Lower lobe of right lung (tissue), 2 donors: ENCODE measurements at places on chromosomes 5 and 9.

DNA sequence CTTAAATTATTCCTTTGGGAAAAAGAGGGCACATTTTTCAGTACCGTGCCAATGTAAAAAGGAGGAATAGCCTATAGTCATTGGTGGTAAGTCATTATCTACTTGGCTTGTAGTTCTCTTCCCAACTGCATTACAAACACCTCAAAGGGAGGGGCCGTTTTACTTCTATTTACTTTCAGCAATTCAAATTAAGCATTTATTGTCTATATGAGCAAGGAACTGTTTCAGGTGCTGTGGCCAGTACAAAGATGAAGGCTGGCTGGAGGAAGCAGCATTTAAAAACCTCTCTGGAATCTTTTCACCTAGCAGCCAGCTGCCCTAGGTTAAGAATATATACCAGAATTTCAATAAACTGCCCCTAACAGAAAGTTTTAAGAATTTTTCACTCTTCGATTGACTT is 48.9 kb downstream of the SEMA6A start:
- no peak for DNase-seq

- no peak for DNase-seq
These were observed 237.5 kb upstream of the ADRA1B start for GRCh38 chr5:159678657-159679392.

- DNase-seq, result peak; percentile 47
These were observed 2.1 kb downstream of the CCNO start for GRCh38 chr5:55231029-55231918.

GRCh38 chr9:130997925-130998596 is 10.9 kb upstream of the LAMC3 start:
- peak; percentile 61 for DNase-seq

DNA sequence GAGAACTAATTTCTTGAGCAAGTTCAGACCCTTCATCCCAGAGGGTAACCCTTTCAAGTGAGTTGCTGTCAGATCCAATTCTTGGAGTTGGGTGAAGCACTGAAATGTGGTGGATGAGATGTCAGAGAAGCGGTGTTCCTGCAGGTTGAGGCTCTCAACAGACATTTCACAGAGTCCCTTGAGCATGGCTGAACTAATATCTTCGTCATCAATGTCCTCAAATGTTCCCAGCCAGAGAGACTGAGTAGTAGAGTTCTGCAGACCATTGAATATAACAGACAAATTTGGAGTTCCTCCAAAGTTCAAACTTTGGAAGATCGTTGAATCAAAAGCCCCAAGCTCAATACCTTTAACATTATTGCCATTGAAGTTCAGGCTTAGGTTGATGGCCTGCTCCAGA is 12.7 kb downstream of the CD180 start:
- no peak for DNase-seq

GRCh38 chr9:9585920-9586319 is 1026.9 kb downstream of the PTPRD start:
- DNase-seq, result no peak

DNA sequence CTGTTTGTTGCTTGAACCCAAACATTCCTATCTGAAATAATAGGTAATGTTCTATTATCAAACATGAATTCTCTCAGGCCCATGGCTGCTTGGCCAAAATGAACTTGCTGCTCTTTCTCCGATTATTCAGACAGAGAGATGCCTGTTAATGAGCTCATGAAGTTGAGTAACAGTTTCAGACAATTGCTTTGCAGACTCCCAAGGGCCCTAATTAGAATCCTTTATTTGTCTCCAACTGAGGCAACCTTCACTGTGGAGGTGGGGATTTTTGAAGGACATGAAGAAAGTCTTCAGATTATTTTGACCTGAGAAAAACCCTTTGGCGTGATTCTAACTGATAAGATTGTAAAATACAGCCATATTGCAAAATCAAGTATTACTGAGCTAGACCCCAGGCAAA is 466.7 kb downstream of the NFIB start:
- no peak for DNase-seq

- no peak for DNase-seq
These were observed 155.8 kb downstream of the DRD1 start for GRCh38 chr5:175288048-175288621.

- DNase-seq, result no peak
These were observed 769.6 kb upstream of the C9orf72 start for GRCh38 chr9:28342815-28343338.

DNA sequence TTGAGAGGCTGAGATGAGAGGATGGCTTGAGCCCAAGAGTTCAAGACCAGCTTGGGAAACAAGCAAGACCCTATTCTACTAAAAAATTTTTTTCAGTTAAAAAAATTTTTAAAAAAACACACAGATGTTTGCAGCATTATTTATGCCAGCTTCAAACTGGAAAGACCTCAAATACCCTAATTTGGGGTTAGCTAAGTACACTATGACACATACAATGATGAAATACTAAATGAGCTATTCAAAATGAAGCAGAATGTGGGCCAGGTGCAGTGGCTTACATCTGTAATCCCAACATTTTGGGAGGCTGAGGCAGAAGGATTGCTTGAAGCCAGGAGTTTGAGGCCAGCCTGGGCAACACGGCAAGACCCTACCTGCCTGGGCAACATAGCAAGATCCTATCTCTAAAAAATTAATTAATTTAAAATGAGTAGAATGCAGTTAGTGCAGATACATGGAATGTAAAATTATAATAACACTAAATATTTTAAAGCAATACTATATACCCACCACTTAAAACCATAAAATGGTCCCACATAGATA is 44.9 kb downstream of the LHFPL2 start:
- DNase-seq, result no peak

DNA sequence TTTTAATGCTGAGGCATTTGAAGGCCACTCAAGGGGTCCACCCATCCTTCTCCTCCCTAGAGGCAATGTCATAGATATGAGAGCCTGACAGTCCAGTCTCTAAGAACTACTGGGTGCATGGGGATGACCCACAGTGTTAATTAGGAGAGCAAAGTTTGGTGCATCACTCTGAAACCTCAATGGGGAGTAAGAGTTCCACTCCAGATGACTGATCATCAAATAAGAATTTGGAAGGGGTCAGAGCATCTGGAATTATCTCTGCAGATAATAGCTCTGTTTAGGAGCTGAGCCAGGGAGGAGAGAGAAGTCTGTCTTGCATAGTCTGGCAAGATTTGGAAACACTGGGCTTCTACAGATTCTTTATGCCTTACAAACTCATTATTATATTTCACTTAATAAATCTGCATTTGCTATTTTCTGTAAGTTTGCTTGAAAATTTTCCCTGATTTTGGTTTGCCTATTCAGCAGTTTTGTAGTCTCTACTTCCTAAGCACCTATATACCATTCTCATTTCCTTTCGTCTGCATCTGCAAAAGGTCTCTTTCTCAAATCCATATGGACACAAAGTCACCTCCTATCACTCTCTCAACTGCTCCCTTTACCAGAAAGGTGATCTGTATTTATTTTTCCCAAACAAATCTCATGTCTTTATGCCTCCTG is 27.7 kb downstream of the FGF10 start:
- no peak for DNase-seq

GRCh38 chr9:438961-439768 is 224.5 kb downstream of the DOCK8 start:
- DNase-seq, result no peak

DNA sequence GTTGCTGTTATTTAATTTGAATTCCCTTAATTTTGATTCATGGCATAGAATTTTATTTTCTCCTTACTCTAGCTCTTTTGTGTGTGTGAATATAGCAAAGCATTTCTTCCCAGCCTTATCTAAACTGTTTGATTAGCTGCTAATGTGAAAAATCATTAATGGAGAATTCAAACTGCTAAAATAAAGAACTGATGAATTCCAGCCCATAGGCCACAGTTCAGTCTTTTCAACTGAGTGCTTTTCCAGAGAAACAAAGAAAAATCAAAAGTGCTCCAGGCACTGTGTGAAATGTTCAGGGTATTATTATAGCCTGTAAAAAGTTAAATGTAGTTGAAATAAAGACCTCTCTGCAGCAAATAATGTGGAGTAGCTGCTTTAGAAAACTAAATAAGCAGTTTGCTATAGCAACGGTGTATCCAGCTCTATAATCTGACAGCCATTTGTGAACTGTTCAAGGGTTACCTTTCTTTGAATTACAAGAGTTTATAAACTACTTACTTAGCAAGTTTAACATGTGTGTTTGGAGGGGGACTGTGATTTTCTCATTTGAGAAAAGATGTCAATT is 123.8 kb downstream of the GIN1 start:
- no peak for DNase-seq

GRCh38 chr5:55530669-55531068 is 4.1 kb downstream of the PLPP1 start:
- no peak for DNase-seq

GRCh38 chr9:85483208-85483607 is 258.5 kb downstream of the AGTPBP1 start:
- DNase-seq, result no peak

DNA sequence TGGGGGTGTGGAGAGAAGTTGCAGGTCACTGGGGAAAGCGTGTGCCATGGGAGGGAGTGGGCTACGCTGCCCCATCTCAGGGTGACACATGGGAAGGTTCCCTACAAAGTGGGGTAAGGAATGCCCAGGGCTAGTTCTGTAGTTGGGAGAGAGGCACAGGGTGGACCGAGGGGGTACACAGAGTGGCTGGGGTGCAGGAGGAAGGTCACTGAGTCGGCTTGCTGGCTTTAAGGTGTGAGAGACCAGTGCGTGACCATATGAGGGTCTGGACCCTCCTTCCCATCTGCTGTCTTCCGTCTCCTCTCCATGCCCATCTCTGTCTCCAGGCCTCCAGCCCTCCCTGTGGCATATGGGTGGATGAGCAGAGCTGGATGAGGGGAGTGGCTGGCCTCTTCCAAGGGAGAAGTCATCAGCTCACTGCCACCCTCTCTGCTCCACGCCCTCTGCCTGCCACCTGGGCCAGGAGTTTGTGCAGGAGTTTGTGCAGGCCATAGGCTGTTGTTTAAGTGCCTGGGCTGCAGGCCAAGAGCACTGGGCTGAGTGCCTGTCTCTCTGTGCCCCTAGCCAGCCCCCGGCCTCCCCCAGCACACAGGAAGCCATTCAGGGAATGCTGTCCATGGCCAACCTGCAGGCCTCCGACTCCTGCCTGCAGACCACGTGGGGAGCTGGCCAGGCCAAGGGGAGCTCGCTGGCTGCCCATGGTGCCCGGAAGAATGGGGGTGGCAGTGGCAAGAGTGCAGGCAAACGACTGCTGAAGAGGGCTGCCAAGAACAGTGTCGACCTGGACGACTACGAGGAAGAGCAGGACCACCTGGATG is 96.8 kb downstream of the PHF2 start:
- DNase-seq, result no peak

DNA sequence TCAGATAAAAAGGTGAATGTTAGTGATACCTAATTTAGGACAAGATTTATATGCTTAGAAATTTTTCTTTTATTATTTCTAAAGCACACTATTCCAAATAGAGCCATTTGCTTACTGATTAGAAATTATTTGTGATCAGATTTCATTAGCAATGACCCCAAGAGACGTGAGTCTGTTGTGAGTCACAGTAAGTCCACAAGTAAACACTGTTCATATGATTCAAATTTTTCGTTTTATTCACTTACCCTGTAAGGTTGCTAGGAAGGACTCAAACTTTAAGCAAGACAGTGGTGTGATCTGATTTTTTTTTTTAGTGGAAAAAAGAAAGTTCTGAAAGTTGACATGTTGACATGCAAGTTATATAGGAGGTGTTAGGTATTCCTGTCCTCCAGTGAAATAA is 1.2 kb downstream of the CARD6 start:
- DNase-seq, result no peak

- no peak for DNase-seq
These were observed 10.9 kb upstream of the SLC25A51 start for GRCh38 chr9:37914701-37915358.

DNA sequence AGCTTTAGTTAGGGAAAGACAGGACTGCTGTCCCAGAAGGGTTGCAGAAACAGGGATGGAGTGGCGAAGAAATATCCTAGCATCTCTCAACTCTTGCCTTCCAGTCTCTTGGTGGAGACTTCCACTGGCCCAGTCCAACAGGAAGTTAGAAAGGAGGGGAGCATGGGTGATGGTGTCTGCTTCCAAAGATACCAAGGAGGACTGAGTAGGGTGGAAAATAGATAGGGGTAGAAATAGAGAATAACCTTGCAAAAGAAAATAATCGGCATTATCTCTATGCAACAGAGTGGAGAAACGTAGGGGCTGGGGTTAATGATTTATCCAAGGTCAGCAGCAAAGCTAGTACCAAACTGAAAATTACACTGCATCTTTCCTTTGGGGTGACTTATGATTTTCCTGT is 242.3 kb downstream of the PSAT1 start:
- no peak for DNase-seq

DNA sequence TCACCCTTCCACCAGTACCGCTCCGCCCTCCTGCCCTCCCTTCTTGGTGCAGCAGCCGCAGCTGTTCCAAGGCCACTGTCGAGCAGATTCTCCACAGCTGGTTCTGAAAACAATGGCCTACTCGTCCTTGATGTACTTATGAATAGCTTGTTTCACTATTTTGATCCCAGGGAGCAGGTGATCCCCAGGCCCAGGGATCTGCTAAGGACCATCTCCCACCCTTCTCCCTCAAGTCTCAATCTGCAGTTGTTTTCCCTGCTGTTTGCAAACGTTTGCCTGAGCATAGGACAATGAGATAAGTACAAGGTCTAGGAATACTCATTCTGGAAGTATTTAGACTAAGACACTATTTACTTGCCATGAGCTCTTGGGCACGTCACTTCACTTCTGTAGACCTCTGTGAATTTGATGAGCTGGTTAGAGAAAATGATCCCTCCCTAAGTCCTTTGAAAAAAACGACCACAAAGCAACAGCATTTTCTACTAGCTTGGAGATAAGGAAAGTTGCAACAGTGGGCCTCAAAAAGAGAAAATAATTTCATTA is 1.8 kb downstream of the LURAP1L start:
- peak; percentile 84 for DNase-seq

GRCh38 chr5:150399524-150400211 is 13.0 kb downstream of the CD74 start:
- DNase-seq, result peak; percentile 44

DNA sequence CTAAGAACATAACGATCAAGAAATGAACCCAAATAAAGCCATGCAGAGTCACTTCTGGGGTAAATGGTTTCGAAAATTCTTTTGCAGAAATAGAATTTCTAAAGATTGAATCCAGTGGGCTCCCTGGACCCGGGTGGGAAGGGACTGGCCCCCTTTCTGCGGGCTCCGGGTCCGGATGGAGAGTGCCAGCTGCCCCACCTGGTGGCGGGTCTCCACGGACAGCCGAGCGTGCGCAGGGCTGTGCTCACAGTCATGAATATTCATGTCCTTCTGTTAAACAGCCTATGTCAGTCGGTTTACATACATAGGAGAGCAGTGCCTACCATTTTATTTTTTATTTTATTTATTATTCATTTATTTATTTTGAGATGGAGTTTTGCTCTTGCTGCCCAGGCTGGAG is 4.7 kb upstream of the PPP1R26 start:
- peak; percentile 71 for DNase-seq

GRCh38 chr5:115873392-115873791 is 31.7 kb downstream of the AP3S1 start:
- DNase-seq, result no peak

- DNase-seq, result no peak
These were observed 991.5 kb upstream of the TYRP1 start for GRCh38 chr9:11701706-11702105.

- no peak for DNase-seq
These were observed 154.6 kb upstream of the GHR start for GRCh38 chr5:42268630-42269029.

GRCh38 chr5:107669096-107670031 is 1.4 kb downstream of the EFNA5 start:
- peak; percentile 52 for DNase-seq

- DNase-seq, result no peak
These were observed 37.1 kb downstream of the AK8 start for GRCh38 chr9:132840980-132841379.

GRCh38 chr5:112419986-112420864 is 1.1 kb upstream of the EPB41L4A start:
- DNase-seq, result peak; percentile 88

GRCh38 chr5:149700347-149700746 is 29.8 kb upstream of the PPARGC1B start:
- DNase-seq, result no peak
